ENCODE measurements at places on chromosomes 5 and 9. TPM values are rescaled to one million over a fixed set of nuclear protein-coding genes. Genes with fewer than 3 reads are reported as not detected.

The PCSK5 gene
- 13.3 TPM for polyA plus RNA-seq

The LCN12 gene
- polyA plus RNA-seq = 25.3 TPM

The MATR3 gene
- 725 TPM for polyA plus RNA-seq

GRCh38 chr9:133613432-133613831 is 4.2 kb upstream of the FAM163B start:
- DNase-seq = no peak

DNA sequence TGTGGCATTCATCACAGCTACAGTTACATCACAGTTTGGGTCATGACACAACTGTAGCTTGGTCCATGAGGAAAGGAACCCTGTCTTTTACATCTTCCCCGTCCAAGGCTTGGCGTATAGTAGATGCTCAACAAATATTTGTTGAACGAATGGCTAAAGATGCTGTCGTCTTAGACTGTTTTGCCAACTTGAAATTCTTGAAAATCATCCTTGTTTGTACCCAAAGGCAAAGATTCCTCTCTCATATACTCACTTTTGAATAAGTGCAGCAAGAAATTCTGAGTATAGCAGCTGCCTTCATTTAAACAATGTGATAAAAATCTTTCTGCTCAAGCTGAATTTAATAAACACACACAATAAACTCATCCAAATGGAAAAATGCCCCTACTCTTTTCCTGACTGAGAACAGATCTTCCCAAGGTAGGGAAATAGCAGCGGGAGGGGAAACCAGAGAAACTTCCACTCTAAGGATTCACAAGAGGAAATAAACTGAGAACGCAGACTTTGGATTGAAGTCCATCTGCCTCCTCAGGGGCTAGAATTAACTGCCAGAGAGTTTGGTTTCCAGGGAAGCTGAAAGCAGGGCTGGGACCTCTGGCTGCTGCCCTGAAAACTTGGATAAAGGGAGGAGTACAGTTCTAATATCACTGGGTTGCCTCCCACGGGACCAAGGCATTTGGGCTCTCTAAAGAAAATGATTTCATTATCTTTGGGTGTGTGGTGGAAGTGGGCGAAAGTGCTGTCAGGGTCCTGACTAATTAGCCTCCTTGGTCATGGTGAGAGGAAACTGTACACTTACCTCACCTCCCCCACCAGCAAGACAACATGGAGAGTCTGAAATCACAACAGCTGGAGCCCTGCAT is 99.1 kb downstream of the DPYSL3 start:
- no peak for DNase-seq

DNA sequence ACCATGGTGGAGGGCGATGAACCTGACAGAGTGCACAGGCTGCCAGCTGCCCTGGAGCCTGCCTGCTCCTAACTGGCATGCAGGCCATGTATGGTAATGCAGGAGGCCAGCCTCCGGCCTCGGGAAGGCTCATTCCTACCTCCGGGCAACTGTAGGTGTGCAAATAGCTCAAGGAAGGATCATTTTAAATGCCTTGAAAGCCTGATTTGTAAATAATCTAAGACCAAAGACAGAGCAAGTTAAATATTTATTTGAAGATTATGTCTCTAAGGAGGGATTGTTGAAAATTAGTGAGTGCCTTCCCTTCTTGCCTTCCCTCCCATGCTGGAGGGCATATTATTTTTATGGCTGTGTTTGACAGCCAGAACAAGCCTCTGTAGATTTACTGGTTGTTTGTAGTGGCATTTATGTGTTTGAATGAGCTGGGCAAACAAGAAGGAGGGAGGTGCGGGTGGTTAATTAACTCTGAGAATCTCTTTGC is 285.7 kb upstream of the TUT7 start:
- DNase-seq = no peak

All from right lung (tissue), 10 donors.